Progenitor cell of endocrine pancreas (in vitro differentiated cells): ENCODE measurements at places on chromosomes 2 and 18.

- DNase-seq = no peak
Observed at GRCh38 chr18:55999641-56000040, 411.6 kb upstream of the TCF4 start.

- no peak for DNase-seq
Observed at GRCh38 chr2:134897932-134898331, 20.7 kb upstream of the CCNT2 start.

- no peak for DNase-seq
Observed at GRCh38 chr2:195574312-195574711, 82.7 kb upstream of the SLC39A10 start.

DNA sequence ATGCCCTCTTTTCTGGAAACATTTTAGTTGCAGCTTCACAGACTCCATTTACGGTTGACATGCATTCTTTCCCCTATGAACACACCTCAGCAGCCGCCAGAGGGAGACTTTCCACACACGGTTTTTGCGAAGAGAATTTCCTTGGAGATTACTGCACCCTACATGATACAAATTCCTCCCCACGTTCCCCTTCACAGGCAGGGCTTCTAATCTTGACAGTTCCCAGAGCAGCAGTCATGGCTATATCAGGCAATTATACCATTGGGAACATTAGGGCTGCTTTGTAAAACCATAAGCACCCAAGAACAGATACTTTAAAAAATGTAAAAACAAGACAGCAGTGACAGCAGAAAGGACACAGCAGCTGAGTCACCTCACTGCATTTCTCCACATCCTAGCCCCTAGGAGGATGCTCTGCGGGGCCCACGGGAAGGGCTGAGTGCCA, 253.8 kb downstream of the TGIF1 start:
- DNase-seq = peak; percentile 33

DNA sequence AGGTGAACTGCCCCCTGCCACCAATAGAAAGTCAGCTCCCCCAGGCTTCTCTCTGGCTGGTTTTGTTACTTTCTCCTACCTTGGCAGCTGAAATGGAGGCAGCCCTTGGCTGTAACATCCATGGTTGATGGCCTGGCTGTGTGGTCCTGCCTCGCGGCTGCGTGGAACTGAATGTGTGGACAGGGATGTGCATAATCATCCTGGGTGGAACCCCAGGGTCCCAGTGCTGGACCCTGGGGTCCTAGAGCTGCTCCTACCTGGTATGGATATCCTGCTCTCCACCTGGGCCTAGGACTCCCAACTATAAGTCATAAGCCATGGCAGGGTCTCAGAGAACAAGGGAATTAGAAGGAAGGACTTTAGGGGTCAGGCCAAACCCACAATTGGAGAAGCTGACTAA, 93.5 kb downstream of the CAPN13 start:
- no peak for DNase-seq

- DNase-seq = no peak
Observed at GRCh38 chr2:22290909-22291473, 1094.0 kb upstream of the KLHL29 start.

- DNase-seq = no peak
Observed at GRCh38 chr2:12861344-12861930, 144.7 kb downstream of the TRIB2 start.

DNA sequence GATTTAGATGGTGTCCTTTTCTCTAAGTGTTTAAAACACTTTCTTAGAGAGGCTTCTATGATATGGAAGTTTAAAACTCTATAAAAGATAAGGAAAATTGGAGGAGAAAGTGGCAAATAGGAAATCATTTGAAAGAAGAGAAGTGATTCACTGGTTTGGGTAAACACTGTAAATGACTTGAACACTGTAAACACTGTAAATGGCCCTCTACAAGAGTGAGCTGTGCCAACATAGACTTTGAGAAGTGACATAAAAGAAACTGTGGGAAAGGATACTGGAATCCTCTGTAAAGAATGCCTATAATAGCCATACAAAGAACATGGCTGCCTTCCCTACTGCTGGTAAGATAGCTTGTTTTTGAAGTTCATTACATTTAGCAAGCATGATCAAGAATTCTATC, 210.9 kb upstream of the SIX3 start:
- no peak for DNase-seq

DNA sequence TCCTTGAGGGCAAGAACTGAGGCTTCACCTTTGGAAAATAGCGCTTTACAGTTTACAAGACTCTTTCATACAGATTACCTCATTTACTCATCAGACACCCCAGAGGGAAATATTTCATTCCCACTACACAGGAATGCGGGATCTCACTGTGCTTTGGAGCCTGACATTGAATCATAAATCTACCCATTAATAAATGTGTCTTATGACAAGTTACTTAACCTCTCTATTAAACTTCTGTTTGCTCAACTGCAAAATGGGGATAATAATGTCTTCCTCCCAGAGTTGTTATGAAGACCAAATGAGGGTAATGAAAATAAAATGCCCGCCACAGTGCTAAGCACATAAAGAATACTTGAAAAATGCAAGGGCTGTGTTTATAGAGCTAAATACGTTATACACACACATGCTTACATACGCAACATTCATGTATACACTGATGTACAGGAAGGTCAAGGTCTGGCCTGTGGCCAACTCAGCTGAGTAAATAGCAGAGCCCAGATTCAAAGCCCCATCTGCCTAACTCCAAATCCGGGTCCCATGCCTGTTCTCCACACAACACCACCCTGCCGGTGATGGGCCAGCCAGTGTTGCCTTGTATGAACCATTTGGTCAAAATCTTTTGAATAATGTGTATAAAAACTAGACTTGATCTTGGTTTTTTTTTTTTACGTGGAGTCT, 77.8 kb upstream of the STPG4 start:
- no peak for DNase-seq

GRCh38 chr2:158529379-158530259, 72.9 kb downstream of the PKP4 start:
- DNase-seq = no peak

GRCh38 chr2:239259603-239260298, 141.1 kb downstream of the HDAC4 start:
- DNase-seq = no peak

GRCh38 chr2:173298536-173299097, 56.1 kb upstream of the CDCA7 start:
- no peak for DNase-seq

DNA sequence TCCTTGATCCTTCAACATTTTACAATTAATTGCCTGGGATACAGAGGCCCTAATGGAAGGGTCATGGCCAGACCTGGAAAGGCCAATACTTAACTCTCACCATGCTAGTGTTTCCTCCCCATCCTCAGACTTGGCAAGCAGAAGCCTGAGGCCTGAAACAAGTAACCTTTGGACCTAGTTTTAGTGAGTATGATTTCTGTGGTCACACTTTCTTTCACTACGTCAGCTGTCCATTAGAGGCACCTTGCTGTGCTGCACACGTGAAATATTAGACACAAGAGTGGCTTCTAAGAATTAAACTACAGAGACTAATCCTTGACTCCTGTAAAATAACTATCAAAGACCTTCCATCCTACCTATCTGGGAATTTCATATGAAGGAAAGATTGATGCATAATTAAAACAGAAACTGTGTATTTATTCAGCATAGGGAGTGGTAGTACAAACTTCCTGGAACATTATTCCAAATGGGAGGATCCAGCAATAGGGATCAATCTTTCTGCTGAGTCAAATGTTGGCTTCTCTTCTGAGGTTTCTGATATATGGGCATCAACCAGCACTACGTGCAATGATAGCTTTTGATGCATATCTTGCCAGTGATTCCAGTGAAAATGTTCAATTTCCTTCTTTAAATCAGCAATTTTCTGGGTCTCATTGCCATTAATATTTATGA, 249.7 kb downstream of the IKZF2 start:
- DNase-seq = no peak

GRCh38 chr2:18976168-18976961, 382.1 kb downstream of the OSR1 start:
- no peak for DNase-seq

- no peak for DNase-seq
Observed at GRCh38 chr2:175187378-175187777, 5.9 kb upstream of the ATP5MC3 start.

- DNase-seq = no peak
Observed at GRCh38 chr2:152743002-152743401, 24.6 kb downstream of the ARL6IP6 start.

- no peak for DNase-seq
Observed at GRCh38 chr2:181581534-181581933, 75.4 kb downstream of the CERKL start.

- DNase-seq = no peak
Observed at GRCh38 chr2:207417301-207417718, 112.5 kb upstream of the CREB1 start.

DNA sequence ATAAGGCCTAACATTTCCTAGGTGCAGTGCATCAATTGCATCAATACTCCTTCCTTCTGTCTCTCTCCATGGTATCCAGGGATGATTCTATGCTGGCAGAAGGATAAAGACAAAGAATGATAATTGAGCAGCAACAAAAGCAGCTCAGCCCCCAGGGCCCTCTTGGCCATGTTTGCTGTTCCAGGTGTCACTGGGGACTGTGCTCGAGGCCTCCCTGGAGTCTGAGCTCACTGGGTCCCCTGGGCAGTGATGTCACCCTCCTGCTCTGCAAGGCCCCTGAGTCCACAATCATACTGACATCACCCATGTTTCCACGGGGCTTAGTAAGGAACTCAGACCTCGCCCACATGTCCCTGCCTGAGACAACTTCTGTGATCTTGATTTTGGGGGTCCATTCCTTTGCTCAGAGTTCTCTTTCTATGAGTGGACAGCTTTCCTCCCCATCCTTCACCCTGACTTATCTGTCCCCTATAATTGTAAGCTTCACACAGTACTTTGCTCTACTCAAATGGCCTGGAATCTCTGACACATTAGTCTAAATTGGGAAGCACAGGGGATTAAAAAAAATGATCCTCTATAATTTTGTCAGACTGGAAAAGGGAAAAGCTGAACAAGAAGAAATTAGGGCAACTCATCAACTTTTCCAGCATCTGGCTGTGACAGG, 15.8 kb upstream of the EXOC6B start:
- DNase-seq = no peak

DNA sequence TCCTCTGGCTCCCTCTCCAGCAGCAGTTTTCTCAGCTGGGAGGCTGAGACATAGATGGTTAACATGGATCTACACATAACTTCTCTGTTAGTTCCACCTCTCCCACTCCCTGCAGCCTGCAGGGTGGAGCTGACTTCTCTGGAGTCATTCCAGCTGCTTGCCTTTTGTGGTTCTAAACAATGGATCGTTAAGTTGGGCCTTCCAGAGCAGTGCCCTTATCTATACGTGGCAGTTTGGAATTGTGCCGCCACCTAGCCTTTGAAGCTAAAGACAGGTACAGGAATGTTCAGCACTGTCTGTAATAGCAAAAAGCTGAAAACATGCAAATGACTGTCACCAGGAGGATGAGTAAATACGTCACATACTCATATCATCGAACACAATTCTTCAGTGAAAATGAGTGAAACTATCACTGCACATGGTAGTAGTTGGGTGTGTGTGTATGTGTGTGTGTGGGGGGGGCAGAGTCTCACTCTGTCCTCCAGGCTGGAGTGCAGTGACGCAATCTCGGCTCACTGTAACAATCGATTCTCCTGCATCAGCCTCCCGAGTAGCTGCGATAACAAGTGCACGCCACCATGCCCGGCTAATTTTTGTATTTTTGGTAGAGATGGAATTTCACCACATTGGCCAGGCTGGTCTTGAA, 50.3 kb downstream of the SH2D6 start:
- no peak for DNase-seq

GRCh38 chr2:109255654-109256053, 126.6 kb downstream of the SH3RF3 start:
- no peak for DNase-seq

DNA sequence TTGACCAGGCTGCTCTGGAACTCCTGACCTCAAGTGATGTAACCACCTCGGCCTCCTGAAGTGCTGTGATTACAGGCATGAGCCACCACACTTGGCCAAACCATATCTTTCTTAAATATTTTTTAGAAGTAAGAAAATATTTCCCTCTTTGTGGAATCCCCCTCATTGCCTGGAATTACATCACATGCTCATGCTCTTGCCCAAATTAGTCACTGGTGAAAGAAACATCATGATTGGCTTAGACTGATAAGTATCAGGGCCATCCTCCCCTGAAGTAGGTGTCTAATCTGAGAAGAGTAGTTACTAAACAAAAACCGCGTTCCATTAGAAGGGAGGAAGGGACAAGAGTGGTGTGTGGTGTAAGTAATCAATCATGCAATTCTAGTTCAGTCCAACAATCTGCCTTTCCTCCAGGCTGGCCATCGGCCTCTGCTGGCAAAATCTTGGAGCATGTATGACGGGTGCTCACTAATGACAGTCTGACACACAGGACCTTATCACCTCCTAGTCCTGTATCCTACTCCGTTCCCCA, 52.3 kb upstream of the SCG2 start:
- no peak for DNase-seq

DNA sequence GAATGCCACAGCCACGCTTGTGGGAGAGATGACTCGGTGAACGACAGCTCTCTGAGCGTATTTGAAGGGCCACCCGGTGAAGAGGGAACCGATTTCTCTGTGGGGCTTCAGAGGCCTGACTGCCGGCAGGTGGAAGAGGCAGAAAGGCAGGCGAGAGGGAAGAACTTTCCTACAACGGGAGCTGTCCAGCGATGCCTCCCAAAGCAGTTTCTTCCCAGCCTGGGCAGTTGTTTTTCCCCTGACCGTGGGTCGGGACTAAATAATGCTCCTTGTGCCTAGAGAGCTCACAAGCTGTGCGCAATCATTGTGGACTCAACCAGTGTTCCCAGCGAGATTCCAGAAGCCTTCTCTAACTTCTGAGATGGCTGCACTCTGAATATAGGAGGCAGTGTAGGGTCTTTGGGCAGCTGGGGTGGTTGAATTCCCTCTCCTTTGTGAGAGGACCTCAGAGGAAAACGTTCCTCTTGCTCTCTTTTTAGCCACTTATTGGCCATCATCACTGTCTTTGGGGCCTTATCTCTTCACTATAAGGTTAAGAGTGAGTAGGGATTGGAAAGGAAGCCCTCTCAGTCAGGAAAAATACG, 710 bp downstream of the SEC11C start:
- DNase-seq = no peak

DNA sequence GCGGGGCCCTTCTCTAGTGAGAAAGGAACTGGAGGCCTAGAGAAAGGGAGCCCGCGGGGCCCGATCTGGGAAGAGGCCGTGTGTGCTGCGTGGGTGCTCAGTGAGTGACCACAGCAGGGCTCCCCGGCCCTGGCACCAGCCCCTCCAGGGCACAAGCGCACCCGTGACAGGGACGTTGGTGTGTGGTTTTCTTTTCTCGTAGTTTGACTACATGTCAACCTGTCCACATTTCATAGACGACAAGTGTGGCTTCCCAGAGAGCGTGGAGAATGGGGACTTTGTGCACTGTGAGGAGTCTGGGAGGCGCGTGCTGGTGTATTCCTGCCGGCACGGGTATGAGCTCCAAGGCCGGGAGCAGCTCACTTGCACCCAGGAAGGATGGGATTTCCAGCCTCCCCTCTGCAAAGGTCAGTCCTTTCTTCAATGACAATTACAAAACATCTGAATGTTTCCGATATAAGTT, 83.1 kb downstream of the TPO start:
- no peak for DNase-seq
